GM23338 (cell line): ENCODE measurements at places on chromosomes 1 and 21.

GRCh38 chr1:225277445-225277844 is 150.4 kb downstream of the LBR start:
- DNase-seq, result no peak

DNA sequence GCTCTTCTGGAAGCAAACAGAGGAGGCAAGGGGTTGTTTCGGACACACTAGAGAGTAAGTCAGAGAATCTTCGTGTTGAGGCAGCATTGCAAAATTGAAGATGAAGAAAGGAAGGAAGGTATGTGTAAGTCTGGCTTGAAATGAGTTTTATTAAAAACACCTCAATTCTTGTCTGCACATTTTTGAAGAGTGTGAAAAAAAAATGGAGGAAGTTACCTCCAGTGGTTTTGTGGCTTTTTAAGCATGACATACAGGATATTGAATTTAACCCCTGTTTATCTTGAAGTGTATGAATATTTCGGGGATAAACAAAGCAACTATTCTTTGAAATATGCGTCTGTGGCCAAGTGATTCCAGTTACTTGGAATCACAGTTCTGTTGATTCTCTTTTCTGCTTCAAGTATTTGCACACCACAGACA is 203.2 kb upstream of the SGIP1 start:
- no peak for DNase-seq

- no peak for DNase-seq
These were observed 833.5 kb downstream of the ADGRL2 start for GRCh38 chr1:82634266-82634665.

DNA sequence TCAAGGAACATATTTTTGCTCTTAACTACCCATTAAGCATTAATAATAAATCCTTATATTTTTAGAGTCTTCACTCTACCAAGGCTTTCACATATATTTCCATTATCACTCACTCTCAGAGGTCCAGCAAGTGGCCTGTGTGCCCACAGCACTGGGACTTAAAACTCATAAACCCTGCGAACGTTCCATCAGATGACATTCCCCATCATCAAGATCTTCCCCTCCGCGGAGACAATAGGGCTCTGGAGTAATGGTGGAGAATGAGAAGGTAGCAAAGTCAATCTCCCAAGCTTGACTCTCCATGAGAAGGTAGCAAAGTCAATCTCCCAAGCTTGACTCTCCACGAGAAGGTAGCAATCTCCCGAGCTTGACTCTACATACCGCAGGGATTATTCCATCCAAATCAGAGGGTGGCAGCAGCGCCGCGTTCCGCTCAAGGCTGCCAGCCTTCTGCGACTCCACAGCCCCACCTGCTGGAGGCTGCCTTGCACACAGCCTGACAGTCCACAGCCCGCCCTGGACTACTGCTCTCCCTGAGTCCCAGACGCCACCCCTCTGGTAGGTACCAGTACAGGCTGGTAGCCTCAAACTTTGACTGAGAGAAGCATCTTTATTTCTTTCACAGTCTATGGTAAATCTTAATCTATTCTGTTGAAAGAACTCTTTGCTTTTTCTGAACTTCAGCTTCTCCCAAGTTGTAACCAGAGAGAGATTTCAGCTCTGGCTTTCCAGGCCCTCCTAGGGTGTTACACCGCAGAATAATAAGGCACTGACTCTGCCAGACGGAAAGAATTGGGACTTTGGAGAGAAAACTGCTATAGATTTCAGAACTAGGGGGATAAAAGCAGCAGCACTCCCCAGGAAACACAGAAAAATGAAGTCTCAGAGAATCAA is 26.4 kb upstream of the CTTNBP2NL start:
- peak; percentile 95 for DNase-seq

- DNase-seq, result no peak
These were observed 30.9 kb downstream of the SKI start for GRCh38 chr1:2258996-2259395.

DNA sequence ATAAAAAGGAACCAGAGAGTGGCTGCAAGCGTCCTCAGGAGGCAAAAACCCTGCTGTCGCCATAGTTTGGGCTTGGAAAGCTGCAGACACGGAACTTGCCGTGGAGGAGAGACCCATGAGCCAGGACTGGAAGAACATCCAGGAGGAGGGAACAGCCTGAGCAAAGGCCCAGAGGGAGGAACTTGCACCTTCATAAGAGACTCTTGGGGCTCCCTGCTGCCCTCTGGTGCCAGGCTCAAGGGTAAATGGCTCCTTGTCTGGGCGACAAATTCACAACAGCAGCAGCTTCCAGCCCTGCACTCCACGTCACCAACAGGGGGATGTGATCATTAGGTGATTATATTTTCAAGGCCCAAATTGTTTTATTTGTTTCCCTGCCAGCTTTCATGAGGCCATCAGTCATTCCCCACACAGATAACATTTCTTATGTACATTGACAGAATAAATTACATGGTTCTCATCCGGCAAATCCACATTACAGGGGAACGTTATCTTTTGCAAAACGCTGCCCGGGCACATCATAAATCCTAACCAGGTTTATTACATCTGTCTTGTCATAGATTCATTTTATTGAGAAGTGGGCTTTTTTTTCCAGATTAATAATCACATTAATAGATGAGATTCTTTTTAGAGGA is 143.0 kb upstream of the GRIK3 start:
- peak; percentile 82 for DNase-seq
